ENCODE measurements at places on chromosomes 11 and 22.

- DNase-seq: no peak
These were observed 1.4 kb upstream of the TRMT2A start for GRCh38 chr22:20118300-20119020.

DNA sequence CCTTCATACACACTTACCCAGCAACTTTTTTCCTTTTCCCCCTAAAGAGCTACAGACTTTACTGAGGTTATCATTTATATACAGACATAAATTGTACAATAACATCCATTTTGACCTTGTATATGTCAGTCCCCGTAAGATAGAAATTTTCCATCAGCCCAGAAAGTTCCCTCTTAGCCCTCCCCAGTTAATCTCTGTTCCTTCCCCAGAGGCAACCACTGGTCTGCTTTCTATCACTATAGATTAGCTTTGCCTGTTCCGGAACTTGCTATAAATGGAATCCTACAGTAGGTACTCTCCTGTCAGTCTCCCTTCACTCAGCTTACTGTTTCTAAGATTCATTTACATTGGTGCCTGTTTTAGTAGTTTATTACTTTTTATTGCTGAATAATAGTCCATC is 54.9 kb downstream of the TSPAN18 start:
- DNase-seq: no peak

DNA sequence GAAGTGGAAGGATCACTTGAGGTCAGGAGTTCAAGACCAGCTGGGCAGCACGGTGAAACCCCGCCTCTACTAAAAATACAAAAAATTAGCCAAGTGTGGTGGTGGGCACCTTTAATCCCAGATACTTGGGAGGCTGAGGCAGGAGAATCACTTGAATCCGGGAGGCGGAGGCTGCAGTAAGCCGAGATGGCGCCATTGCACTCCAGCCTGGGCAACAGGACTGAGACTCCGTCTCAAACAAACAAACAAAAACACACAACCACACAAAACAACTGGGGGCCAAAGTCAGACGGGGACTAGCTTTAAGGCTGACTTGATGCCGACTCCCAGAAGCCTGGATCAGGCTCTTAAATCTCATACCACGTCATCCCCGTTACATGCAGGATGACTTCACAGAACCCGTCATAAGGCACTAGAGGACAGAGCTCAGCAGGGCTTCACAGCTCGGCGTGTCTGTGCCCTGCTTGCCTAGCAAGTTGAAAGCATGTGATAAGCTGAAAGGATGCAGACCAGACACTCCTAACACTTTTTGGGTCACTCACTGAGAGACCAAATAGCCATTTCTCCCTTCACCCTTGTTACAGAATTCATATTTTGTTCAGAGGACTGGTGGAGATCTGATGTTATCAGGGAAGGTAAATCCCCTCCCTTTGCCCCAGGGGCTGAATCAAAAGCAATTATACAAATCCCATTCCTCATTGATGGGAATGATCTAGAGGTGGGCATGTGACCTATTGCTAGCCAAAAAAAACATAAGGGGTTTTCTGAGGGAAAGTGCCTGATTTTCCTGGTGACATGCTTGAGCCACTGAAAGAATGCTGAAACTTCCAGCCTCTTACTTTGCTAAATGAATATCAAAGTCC is 65.4 kb downstream of the GAB2 start:
- DNase-seq: no peak

GRCh38 chr22:44783581-44783980 is 31.2 kb downstream of the ARHGAP8 start:
- no peak for DNase-seq

DNA sequence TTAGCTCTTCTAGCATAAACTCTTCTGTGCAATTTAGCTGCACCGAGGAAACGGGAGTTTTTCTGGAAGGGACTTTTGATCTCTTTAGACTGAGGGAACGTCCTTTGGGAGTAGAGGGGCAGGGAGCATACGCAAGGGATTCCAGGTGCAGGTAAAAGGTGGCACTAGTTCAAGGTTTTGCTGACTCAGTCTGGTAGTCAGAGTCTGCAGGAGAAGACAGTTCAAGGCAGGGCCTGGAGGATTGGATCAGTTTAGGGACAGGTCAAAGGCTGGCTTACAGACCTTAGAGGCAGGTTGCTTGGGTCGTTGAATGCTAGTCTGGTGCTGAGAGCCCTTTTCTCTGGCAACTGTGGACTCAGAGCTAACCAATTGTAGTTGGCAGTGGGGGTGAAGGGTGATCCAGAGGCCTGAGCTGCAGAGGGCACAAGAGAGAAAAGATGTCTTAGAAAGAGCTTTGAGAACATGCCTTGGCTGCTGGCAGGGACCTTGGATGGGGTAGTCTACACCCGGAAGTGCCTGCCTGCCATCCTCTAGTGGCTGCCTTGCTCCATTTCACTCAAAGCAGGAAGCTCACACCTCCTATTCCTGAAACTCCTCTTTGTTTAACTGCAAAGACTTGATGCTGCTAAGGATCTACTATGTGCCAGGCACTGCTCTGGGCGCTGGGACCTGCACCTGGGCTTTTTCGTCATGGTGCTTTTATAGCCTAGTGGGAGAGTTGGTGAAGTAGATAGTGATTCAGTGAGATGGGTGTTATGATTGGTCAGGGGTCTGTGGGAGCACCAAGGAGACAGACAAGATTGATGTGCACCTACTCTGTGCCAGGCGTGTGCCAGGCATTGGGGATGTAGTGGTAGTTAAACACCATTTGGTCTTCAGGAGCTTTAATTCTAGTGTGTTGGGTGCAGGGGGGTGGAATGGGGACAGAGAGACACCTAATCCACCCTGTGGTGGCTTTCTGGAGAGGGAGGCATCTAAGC is 17.1 kb downstream of the MIAT start:
- no peak for DNase-seq

GRCh38 chr22:17436382-17436980 is 67.2 kb downstream of the CECR2 start:
- no peak for DNase-seq

GRCh38 chr22:44260216-44261035 is 52.3 kb downstream of the SHISAL1 start:
- no peak for DNase-seq

- DNase-seq: no peak
These were observed 577.9 kb upstream of the ANO5 start for GRCh38 chr11:21614961-21615360.

DNA sequence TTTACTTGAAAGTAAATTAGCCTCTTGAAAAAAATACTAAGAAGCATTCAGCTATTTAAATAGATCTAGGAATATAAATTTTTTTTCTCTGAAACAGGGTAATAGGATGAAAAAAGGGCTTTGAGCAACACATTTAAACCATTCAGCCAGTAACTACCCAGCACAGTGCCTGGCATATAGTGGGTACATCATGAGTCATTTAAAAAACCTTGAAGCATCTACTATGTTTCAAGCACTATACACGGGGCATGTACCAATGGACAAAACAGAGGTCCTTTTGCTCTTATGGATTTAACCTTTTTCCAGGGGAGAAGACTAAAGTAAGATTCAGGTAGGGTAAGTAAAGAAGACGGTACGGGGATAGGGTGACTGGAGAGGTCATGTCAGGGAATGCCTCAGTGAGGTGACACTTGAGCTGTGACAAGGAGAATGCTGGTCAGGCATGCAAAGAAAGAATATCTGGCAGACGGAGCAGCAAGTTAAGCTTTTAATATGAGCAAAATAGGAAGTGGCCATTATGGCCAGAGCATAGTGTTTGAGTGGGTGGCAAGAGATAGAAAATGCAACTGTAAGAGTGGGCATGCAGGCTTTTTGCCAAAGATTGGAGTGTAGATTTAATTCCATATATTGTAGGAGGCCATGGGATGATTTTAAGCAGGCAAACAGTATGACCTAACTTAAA is 101.1 kb downstream of the HIPK3 start:
- no peak for DNase-seq

- DNase-seq: peak; percentile 10
These were observed 889 bp upstream of the DMC1 start for GRCh38 chr22:38570779-38571364.

DNA sequence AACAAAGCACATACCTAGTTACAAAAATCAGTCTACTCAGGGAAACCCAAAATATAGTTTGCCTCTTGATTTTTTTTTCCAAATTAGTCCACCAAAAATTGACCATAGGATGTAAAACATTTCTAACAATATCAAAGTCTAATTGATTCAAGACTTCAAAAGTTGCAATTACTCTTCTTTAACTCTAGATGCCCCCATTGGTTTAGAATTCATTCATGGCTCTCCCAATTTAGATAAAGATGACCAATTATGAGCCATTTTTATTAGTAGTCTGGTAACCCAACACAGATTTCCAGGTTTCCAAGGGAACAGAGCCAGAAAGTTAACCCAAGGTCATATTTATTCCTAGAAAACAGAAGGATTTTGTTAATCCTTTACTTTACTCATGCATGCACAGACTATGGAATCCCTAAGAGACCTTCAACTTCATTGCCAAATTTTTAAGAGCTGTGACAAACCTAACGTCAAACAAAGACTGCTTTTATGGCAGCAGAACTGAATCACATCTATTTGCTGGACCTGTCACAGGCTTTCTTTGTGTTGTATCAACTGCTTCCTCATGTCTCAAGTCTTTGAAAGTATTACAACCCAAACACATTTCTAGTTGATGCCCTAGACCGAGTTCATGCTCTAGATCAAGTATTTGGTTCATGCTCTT is 55.3 kb downstream of the C22orf42 start:
- DNase-seq: no peak

DNA sequence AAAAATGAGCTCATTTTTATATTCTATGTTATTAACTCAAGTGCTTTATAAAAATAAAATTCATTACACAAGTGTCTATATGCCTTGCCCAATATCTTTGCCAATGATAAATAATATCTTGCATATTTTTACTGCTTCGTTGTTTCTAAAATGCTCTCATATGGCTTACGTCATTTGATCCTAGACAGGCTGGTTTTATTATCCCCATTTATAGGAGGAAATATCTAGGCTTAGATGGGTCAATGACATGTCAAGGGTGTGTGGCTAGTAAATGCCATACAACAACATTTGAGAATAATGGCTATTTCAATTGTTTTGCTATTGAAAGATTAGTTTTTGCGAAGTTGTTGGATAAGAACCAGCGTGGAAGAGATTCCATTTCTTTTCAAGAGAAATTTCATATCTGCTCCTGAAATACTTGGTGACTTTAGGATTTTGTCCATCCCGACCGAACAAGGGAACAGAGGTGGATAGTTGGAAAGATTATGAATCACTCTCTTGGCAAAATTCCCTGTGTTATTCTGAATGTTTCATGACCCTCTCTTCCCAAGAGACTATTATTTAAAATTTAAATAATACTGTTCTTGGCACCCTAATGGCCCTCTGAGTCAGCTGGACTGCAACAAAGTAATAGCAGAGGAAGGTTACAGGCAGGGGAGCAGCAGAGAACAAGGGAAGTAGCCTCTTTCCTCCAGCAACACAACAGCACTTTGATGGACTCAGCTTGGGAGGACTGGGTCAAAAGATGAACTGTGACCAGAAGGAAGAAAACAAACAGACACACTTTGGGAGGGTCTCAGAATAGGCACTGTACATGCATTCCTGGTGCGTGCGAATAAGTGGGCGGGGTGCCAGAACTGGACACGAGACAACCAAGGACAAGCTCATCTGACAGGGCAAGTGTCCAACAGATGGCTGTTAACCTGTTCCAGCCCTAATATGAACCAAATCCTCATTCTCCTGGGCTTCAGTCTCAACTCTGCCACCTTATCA is 94.5 kb downstream of the ME3 start:
- no peak for DNase-seq
